Umbilical cord (tissue), 2 donors: ENCODE measurements at places on chromosomes 1 and 21.

DNA sequence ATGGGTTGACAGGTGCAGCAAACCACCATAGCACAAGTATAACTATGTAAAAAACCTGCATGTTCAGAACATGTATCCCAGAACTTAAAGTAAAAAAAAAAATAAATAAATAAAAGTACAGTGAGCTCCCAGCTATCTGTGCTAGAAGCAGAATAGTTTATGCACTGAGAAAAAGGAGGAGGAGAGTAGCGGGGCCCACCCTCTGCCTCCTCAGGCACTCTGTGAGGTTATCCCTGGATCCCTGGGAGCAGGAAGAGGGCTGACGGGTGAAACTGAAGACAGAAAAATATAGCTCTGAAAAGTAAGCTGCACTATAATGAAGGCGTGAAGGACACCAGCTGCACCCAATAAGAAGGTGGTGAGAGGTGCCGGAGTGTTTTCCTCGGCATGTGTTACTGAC, 117.2 kb downstream of the SIPA1L2 start:
- DNase-seq = no peak

- no peak for DNase-seq
Observed at GRCh38 chr1:226990133-226990716, 50.1 kb downstream of the COQ8A start.

- DNase-seq = no peak
Observed at GRCh38 chr1:170978371-170978910, 43.1 kb downstream of the MROH9 start.

DNA sequence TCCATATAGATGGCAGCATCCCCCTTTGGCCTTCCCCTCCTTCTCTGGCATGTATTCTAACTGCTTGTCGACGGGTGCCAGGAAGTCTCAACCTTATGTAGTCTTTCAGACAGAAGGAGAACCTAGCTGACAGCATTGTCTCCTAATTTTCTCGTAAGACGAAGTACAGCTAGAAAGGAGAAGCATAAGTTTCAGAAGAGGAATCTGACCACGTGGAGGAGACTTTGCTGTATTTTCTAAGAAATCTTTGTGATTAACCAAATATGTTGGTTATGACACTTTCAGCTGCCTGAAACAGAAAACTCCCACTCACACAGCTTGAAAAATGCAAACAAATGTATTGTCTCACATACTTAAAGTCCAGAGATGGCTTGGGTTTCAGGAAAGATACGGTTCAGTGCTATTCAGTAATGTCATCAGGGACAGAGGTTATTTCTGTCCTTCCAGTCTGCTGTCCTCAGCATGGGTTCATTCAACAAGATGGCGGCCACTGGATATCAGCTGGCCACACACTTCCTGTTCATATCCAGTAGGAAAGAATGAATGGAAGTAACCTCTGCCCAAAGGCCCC, 109.5 kb upstream of the ZNF648 start:
- DNase-seq = no peak

DNA sequence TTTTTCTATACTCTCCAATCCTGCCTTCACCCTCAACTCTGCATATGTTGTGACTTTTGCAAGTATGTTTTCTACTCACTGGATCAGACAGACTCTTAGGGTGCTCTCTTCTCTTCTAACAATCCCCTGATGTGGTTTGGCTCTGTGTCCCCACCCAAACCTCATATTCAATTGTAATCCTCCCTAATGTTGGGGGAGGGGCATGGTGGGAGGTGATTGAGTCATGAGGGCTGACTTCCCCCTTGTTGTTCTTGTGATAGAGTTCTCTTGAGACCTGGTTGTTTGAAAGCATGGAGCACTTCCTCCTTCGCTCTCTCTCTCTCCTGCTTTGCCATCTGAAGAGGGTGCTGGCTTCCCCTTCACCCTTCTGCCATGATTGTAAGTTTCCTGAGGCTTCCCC, 148.9 kb upstream of the IGSF21 start:
- no peak for DNase-seq

GRCh38 chr1:209434631-209435217, 148.8 kb upstream of the CAMK1G start:
- no peak for DNase-seq

GRCh38 chr1:12167493-12168429, 970 bp downstream of the TNFRSF1B start:
- no peak for DNase-seq

DNA sequence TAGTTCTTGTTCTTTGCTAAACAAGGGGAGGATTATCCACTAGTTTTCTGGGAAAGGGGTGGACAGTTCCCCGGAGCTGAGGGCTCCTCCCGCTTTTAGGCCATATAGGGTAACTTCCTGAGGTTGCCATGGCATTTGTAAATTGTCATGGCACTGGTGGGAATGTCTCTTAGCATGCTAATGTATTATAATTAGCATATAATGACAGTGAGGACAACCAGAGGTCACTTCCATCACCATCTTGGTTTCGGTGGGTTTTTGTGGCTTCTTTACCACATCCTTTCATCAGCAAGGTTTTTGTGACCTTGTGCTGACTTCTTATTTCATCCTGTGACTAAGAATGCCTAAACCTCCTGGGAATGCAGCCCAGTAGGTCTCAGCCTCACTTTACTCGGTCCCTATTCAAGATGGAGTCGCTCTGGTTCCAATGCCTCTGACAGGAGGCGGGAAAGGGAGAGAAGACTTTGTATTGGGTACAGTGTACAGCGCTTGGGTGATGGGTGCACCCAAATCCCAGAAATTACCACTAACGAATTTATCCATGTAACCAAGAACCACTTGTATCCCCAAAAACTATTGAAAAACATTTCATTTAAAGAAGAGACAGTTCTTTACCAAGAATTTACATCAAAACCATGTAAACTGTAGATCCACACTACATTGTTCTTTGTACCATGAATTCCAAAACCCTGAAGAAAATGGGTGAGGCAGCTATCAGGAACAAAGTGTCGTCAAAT, 8.7 kb upstream of the SLC2A5 start:
- no peak for DNase-seq

DNA sequence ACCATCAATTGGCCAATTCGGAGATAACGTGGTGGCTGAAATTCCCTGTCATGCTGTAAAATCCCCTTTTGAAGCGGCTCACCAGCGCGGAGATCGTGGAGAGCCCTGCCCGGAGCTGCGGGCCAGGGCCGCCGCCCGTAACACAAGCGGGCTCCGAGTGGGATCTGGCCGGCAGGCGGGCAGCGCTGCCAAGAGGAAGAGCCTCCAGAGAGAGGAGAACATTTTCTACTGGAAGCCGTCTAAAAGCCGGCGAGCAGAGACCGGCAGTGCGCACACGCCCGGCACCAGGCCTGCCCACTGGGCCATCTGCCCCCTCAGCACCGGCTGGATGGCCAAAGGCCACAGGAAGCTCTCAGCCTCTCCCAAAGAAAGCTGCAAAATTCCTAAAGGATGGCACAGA, 15.5 kb downstream of the SSBP3 start:
- no peak for DNase-seq

DNA sequence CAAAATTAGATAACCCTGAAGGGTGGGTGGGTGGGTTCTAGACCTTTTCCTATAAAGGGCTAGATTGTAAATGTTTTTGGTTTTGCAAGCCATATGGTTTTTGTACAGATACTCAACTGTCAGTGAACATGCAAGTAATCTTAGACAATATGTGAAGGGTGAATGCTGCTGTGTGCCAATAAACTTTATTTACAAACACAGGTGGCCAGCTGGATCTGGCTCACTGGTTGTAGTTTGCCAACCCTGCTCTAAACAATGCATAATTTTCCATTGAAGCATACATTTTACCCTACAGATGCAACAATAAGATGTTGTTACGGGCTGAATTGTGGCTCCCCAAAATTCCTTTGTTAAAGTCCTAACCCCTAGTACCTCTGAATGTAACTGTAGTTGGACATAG, 18.6 kb upstream of the TARBP1 start:
- DNase-seq = no peak
